Immature natural killer cell (primary cell): ENCODE measurements at places on chromosomes 7 and 10. TPM values are rescaled to one million over a fixed set of nuclear protein-coding genes. Genes with fewer than 3 reads are reported as not detected.

GRCh38 chr10:56349611-56350010, 11.4 kb downstream of the ZWINT start:
- no peak for DNase-seq

- DNase-seq, result no peak
Observed at GRCh38 chr10:58319599-58319998, 15.2 kb upstream of the UBE2D1 start.

- no peak for DNase-seq
Observed at GRCh38 chr7:158066085-158066484, 521.5 kb downstream of the PTPRN2 start.

DNA sequence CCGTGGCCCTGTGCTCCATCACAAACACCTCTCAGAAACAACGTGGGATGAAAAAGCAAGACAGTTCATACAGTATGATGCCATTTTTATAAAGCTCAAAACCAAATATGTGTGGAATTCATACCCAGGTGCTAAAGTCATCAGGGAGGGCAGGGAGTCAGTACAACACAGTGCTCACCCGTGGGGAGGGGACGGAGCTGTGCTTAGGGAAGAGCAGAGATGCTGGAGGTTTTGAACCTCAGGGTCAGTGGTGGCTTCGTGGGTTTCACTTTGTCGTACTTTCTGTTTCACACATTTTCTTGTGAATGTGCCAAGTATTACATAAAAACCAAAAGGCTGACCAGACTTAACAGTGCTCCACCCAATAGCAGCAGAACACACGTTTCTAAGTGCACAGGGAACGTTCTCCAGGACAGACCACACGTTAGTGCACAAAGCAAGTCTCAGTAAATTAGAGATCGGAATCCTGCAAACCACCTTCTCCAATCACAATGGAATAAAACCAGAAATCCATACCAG, 21.2 kb downstream of the ZMIZ2 start:
- peak; percentile 80 for DNase-seq

GRCh38 chr7:11193131-11193867, 219.6 kb downstream of the PHF14 start:
- DNase-seq, result no peak

GRCh38 chr7:135553346-135553745, 4.4 kb upstream of the NUP205 start:
- DNase-seq, result no peak

DNA sequence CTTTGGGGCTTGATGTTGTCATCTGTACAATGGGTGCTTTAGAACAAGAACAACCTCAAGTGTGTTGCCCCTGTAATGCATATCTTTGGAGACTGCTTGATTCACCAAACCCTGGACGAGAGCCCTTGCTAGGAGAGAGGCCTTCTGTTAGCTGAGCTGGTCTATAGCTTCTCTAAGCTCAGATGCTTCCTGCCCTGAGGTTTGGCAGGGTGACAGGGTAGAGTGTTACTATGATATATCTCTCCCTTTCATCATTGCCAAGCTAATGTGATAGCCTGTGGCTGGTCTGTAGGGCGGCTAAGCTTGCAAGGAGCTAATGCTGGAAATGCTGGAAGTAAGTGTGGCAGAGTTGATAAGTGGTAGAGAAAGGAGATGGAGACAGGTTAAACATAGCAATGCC, 364.1 kb downstream of the RPS24 start:
- DNase-seq, result no peak

- no peak for DNase-seq
Observed at GRCh38 chr7:24384362-24385030, 100.5 kb downstream of the NPY start.

- DNase-seq, result no peak
Observed at GRCh38 chr10:120555436-120555835, 98.4 kb downstream of the PLPP4 start.

DNA sequence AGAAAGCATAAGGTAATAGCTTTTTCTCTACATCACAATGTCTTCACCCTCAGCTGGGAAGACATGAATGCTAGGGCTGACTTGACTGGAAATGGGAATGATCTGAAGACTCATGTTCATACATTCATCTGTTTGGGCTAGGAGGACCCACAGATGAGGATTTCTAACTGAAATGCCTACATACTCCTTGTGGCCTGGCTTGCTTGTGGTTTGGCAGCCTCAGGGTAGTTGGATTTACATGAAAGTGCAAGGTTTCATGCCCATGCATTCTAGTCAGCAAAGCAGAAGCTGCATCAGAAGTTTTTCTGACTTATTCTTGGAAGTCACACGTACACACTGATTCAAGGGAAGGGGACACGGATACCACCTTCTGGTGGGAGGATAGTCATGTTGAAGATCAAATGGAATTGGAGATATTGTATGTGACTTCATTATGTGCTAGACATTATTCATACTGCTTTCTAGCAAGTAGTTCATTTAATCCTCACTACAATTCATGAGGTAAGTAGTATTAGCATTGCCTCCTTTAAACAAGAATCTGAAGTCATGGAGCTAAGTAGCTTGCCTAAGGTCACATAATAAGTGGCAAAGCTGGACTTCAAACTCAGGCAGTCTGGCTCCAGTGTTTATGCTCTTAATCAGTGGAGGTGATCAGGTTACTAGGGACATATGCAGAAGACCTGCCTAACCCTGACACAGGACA, 957.0 kb downstream of the LRMDA start:
- DNase-seq, result no peak

DNA sequence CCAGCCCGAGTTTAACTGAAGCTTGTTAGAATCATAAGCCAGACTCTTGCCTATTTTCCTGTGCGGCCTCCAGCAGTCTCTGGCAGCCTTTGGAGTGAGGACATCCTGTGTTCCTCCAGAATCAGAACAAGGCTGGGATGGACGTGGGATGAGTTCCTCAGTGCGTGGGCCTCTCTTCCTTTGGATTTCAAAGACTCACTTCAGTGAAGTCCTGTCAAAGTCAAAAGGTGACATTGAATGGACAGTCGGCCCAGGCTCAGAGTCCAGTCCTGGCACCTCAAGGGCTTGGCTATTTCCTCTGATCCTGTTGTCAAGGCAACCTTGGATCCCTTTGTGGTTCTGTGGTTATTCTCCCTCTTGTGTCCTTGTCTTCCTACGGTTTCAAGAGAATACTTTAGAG, 21.4 kb upstream of the SMC3 start:
- no peak for DNase-seq

DNA sequence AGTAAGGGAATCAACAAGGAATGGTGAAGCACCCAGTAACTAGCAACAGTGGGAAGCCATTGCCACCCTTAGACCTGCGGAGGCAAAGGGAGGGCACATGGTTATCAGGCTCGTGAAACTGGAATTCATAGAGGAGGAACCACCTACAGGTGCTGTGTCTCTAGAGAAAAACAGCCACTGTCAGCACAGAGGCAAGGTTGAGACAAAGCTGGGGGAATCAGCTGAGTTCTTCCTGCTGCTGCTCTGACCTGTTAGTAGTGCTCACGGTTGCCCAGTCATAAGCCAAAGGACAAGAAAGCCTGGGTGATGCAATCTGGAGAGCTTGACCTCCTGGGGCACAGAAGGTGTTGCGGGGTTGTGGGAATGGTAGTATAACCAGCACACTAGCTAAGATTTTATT, 110.1 kb downstream of the TPST1 start:
- no peak for DNase-seq

- no peak for DNase-seq
Observed at GRCh38 chr10:105733924-105734323, 1092.8 kb downstream of the SORCS3 start.

- DNase-seq, result no peak
Observed at GRCh38 chr10:44418637-44419036, 33.7 kb upstream of the CXCL12 start.

- DNase-seq, result no peak
Observed at GRCh38 chr10:3871424-3871996, 86.5 kb upstream of the KLF6 start.

DNA sequence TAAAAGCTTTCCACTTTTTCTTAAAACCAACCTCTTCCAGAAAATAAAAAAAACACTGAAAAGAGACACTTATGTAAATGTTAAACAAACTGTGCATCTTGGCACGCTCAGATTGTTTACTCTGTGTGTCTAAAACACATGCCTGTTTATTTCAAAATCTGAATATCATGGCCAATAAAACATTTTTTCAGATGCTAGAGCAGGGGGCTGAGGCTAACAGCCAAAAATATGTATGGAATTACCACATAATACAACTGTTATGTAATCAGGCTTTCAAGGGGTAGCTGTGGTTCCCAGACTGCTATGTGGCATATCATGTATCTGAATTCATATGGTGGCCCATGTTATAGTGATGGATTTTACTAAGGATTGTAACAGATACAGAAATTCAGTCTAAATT, 130.4 kb downstream of the HIBADH start:
- DNase-seq, result no peak

GRCh38 chr7:45099891-45100760, 11.4 kb upstream of the NACAD start:
- no peak for DNase-seq

DNA sequence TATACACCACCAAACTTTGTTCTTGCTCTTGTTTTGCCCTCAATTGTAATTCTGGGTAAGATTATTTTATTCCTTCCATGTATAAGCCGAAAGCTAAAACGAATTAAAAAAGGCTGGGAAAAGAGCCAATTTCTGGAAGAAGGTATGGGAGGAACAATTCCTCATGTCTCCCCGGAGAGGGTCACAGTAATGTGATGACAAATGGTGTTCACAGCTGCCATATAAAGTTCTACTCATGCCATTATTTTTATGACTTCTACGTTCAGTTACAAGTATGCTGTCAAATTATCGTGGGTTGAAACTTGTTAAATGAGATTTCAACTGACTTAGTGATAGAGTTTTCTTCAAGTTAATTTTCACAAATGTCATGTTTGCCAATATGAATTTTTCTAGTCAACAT, 12.5 kb upstream of the CFAP69 start:
- no peak for DNase-seq

- no peak for DNase-seq
Observed at GRCh38 chr10:97412891-97413304, 11.8 kb upstream of the RRP12 start.

- no peak for DNase-seq
Observed at GRCh38 chr7:145009876-145010275, 174.0 kb upstream of the TPK1 start.

DNA sequence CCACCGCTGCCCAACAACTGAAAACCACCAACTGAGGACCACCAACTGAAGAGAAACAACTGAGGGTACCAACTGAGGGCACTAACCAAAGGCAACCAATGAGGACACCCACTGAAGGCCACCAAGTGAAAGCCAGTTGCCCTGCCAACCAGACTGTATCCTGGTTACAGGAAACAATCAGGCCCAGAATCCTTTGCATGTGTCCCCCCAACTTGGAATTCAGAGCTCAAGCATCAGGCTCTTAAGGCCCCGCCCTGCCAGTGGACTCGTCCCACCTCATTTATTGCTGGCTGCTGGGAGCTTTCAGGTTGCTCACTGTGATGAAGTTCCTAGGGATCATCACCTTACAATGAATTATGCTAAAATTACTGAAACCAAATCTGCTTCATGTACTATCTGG, 76.6 kb upstream of the ABI1 start:
- no peak for DNase-seq

GRCh38 chr7:5408777-5409176, 14.9 kb downstream of the TNRC18 start:
- no peak for DNase-seq

DNA sequence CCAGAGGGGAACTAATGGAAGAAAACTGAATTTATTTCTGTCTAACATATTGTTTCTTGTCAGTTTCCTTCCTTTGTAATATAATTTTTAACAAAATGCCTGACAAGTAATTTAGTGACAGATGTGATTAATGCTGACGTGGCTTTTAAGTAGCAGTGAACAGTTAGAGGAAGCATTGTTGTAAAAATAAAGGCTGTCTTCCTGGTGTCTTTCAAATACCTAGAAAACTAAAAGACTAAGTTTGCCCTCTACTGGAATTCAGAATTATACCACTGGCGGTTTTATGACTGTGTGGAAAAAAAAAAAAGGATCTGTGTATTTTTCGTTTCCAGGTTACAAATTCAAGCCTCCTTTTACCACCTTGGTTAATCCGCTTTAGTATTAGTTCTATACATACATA, 217.1 kb upstream of the DPP6 start:
- DNase-seq, result no peak

GRCh38 chr10:131580674-131581073, 269.2 kb upstream of the TCERG1L start:
- DNase-seq, result no peak

DNA sequence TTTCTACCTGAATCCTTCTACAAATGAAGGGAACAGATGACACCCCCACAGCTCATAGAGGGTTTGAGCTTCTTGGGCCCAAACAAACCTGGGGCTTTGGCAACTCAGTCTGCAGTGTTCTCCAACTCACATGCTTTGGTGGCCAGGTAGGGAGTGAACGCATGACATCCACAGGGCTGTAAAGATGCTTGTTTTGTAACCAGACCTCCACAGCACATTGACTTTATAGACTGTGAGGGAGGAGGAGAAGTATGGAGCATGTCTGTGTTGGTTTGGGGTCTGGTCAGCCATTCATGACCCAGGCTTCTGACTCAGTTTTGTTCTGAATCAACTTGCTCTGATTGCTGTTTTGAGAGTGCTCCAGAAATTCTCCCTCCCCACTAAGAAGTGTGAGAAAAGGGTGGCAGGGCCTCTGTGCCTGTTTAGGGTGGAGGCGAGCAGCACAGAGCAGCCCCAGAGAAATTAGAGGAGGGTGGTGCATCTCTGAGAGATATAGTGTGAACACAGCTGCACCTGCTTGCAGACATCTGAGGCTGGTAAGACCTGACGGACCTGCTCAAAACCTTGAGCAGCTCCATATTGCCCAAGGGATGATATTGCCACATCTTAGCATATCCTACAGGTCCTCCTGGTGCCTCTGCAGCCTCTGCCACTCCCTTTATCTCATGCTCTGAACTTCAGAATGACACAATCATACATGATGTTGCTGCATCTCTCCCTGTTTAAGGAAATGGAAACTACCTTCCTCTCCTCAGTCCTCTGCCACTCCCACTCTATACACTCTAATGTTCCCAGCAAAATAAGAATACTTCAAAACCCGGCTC, 287.7 kb downstream of the ABCA13 start:
- no peak for DNase-seq

DNA sequence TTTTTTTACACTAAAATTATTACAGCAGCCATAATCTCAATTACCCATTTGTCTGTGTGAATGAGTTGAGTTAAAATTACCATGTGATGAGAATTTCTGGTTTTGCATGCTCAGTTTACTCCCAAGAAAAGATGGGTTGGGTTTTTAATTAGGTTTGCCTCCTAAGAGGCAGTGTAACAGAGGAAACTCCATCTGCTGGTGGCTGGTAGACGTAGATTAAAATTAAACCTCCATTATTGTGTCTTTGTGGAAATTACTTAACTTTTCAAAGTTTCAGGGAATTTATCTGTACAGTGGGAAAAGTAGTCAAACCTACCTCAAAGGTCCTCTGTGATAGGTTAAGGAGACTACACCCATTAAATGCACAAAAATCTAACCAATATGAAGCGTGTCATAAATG, 954.2 kb downstream of the PCDH15 start:
- DNase-seq, result no peak

BTAF1 gene
- polyA plus RNA-seq, result 2.9 TPM

ZNF503 gene
- 0.07 TPM for polyA plus RNA-seq

PDK4 gene
- polyA plus RNA-seq, result 2.5 TPM

PRTFDC1 gene
- not detected for polyA plus RNA-seq

FGFR2 gene
- polyA plus RNA-seq, result not detected

ADO gene
- 1.0 TPM for polyA plus RNA-seq

IL6 gene
- not detected for polyA plus RNA-seq

BTBD16 gene
- polyA plus RNA-seq, result not detected

MGAM2 gene
- not detected for polyA plus RNA-seq
